Esophagus squamous epithelium (tissue), 5 donors: ENCODE measurements at places on chromosomes 2 and 18.

DNA sequence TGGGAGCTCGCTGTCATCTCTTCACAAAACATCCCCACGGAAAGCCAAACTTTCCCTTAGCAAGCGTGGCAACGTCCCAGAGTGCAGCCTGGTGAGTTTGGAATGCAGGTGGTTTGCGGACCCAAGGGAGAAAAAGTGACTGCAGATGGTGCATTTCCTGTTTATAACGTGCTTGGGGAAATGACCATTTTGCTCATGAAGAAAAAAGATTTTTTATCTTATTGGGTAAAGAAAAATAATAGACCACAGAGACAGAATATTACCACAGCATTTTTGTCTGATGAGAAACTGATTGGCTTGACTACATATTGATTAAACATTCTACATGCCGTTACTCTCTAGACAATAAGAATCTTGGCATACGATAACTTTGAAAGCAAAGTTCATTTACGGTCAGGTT lies 136.5 kb downstream of the COPS8 start:
- H3K27ac ChIP-seq, result peak overlapping the region; percentile 62
- H3K4me3 ChIP-seq, result no peak overlapping the region
- H3K27me3 ChIP-seq, result no peaks in the 10 kb centered on the region
- H3K4me1 ChIP-seq, result peaks cover 2% of the 10 kb centered on the region
- H3K36me3 ChIP-seq, result no peaks in the 10 kb centered on the region
- no peak for DNase-seq

DNA sequence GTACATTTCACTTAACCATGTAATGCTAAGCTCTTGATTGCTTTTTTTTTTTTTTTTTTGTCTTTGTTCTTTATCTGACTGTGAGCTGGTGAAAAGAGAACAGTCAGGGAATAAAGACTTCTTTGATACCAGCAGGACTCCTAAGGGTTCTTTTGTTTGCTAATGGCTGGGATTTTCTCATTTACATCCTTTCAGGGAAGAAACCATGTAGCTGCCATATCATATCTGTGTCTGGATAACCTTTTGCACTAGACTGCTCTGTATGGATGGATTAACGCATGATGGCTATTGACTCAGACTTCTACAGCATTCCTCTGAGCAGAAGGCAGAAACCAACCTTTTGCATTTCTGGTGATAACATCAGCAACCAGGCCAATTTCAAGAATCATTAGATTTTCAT lies 504.0 kb downstream of the LRRTM4 start:
- no peak overlapping the region for H3K27ac ChIP-seq
- no peaks in the 10 kb centered on the region for H3K27me3 ChIP-seq
- DNase-seq, result no peak
- H3K4me3 ChIP-seq, result no peak overlapping the region
- no peaks in the 10 kb centered on the region for H3K36me3 ChIP-seq

DNA sequence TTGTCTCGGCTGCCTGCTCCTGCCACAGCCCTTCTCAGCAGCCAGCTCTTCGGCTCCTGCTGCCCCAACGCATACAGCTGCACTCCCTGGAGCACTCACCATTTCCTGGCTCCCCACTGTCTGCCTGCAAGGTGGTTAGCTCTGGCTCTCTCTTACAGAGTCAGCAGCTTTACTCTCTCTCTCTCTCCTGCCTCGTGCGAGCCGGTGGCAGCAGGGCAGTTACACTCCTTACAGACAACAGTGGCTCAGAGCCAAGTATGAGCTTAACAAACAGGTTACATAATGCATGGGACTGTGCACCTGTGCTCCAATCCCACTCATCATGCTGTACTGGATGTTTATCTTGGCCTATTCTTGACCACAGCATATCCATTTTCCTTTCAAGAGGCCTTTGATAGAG lies 47.4 kb upstream of the DNAJC10 start:
- no peak overlapping the region for H3K4me3 ChIP-seq
- H3K4me1 ChIP-seq, result no peaks in the 10 kb centered on the region
- DNase-seq, result no peak
- H3K36me3 ChIP-seq, result no peaks in the 10 kb centered on the region
- no peaks in the 10 kb centered on the region for H3K27me3 ChIP-seq

DNA sequence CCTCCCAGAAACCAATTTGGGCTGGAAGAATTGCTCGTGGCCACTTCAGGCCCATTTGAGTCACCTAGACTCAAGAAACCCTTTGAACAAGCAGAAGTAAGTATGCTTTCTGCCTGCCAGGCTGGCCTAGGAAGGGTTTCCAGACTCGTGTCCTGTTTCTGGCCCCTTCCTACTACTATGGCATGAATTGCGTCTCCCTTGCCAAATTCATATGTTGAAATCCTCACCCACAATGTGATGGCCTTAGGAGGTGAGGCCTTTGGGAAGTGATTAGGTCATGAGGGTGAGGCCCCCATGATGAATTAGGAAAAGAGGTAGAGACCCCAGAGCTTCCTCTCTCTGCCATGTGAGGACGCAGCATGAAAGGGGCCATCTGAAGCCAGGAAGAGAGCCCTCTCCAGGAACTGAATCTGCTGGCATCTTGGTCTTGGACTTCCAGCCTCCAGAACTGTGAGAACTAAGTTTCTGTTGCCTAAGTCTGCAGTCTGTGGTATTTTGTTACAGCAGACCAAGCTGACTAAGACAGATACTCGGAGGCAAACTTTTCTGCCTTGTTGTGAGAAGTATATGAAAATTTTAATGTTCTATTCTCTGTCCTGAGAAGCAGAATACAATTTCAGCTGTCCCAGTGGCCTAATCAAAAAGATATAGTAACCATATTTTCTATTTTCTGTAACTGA lies 13.1 kb downstream of the GPR45 start:
- H3K4me1 ChIP-seq, result peaks cover 2% of the 10 kb centered on the region
- H3K27ac ChIP-seq, result no peak overlapping the region
- H3K36me3 ChIP-seq, result no peaks in the 10 kb centered on the region
- DNase-seq, result no peak

DNA sequence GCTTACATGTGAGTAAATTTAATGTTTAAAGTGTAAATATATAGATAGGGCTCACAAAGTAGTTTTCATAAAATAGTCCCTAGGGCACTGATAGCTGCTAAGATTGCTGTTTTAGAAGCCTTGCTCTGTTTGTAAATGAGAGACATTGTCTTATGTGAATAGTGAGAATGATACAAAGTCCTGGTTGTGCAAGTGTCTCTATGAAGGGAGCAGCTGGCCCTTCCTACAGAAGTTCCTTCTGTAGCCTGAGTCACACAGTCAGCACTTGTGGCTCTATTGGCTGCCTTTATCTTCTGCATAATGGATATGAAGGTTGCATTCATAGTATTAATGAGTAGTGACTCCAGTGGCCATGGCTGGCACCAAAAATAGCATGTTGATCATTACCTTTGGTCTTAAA lies 279.7 kb downstream of the OSR1 start:
- H3K4me3 ChIP-seq, result no peak overlapping the region
- no peaks in the 10 kb centered on the region for H3K36me3 ChIP-seq
- no peak for DNase-seq
- H3K27ac ChIP-seq, result no peak overlapping the region
- no peaks in the 10 kb centered on the region for H3K27me3 ChIP-seq

- no peaks in the 10 kb centered on the region for H3K36me3 ChIP-seq
- no peak overlapping the region for H3K4me3 ChIP-seq
- no peaks in the 10 kb centered on the region for H3K27me3 ChIP-seq
- no peaks in the 10 kb centered on the region for H3K4me1 ChIP-seq
These were observed 215.7 kb upstream of the HNMT start for GRCh38 chr2:137748533-137748932.
